NCI-H2081 treated with DMSO at 0.1 percent for 48 hours (cell line): ENCODE measurements at places on chromosomes 6 and 20.

DNA sequence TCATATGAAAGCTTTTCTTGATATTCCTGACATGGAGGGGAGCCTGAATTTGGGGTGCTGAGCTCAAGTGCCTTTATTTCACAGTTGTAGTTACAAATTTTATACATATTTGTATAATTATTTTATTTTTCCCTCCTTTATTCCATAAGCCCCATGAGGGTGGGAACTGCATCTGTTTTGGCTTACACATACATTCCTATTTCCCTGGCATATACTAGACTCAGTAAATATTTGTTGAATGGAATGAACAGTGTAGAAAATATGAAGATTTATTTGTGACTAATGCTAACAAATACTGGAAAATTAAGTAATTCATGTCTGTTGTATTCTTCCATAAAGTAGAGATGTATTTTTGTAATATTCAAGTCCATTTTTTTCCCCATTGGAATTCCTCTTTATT, 127.1 kb downstream of the MYO6 start:
- no peak for DNase-seq

DNA sequence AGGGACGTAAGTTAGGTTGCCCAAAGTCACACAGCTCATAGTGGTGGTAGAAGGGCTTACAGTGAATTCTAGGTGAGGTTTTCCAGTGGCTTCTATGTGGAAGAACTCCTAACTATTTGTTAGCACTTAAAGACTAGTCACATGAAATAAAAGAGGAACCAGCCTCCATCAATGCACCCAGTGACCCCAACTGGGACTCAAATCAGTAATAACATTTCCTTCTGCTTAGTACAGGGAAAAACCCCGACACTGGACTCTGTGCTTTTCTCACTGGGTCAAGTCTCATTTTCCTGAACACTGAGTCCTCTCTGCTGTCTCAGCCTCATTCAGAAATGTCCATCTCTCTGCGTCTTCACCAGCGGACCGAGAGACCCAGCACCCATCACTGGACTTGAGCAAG, 89.2 kb downstream of the SLC22A23 start:
- DNase-seq: no peak

DNA sequence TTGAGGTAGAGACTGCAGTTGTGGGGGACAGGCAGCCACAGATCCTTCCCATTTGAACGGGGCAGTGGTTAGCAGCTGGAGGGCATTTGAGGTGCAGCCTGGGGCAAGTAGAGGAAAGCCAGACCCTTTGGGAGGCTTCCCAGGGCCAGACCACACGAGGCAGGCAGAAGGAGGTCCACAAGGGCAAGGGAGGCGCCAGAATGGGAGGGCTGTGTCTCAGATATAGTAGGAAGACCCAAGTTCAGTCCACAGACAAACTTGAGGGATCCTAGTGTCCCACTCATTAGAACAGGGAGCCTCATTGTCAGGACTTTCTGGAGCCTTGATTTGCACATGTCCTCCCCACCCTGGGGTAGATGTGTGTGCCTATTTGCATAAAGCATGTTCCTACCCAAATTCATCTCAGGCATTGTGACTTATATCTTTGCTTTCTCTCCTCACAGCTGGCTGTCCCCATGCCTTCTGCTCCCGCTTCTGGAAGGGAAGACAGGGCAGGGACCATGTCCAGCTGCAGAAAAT, 166.0 kb downstream of the VEGFA start:
- DNase-seq: no peak

- no peak for DNase-seq
Observed at GRCh38 chr20:22944062-22944461, 91.0 kb upstream of the SSTR4 start.

DNA sequence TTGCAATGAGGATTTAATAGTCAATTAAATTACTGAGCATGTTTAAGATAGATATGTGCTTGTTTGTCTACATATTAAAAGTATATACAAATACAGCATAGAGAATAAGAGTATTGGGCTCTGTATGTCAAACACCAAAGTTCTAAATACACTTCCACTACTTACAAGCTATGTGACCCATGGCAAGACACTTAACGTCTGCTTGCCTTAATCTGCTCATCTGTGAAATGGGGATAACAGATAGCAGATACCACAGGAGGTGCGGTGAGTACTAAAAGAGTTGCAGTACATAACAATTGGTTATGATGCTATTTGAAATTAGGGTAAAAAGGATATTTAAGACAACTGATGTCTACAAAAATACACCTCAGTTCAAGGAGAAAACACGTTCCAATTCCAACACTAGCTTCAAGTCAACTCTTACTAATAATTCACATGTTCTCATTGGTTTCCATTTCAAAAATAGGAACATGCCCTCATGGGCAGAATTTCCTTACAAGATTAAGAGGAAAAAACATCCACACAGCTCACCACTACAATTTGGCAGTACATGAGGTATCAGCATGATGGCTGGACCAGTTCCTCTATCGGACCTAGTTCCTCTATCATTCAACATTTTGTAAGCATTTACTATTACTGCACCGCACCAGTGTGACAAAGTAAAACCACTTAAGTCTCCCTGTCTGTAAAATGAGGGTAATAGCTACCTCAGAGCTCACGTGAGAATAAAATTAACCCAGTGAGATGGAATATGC, 101.1 kb downstream of the SMLR1 start:
- DNase-seq: no peak

DNA sequence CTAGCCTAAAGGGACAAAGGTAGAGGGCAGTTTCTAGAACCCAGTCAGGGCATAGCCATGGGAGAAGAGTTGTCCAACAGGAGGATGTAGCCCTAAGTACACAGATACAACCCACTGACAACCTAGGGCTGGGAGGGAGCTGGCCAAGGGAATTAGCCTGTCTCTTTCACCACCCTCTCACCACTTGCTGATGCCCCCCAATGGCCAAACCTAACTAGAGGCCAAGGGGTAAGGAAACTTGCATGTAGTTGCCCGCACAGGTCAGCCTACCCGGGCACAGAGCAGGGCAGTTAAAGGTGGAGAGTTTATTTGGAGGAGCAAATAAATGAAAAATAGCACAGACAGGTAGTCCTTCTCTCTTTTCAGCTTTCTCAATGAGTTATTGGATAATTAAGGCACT, 143.3 kb downstream of the LRFN2 start:
- no peak for DNase-seq

DNA sequence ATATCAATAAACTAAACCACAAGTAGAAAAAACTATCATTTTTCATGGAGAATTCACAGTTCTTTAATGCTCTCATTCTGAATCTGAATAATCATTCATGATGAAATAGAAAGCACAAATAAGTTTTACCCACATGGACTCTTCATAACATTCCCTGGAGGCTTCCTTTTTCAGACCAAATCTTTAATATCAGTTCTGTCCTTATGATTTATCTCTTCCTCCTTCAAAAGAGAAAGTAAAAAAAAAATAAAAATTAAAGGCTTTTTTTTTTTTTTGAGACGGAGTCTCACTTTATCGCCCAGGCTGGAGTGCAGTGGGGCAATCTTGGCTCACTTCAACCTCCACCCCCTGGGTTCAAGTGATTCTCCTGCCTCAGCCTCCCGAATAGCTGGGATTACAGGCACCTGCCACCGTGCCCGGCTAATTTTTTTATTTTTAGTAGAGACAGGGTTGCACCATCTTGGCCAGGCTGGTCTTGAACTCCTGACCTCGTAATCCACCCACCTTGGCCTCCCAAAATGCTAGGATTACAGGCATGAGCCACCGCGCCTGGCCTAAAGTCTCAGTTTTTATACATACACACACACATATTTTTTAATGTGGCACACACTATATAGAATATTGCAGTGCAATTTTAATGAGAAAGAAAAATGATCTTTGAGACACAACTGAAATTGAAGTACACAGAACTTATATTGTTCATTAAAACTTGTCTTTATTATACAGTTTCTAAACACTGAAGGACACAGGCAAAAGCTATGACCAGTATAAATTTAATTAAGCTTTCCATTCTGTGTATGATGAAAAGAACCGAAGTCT, 31.9 kb upstream of the ZNF217 start:
- no peak for DNase-seq
